ENCODE measurements at places on chromosomes 16 and 17. TPM values are rescaled to one million over a fixed set of nuclear protein-coding genes. Genes with fewer than 3 reads are reported as not detected.

DNA sequence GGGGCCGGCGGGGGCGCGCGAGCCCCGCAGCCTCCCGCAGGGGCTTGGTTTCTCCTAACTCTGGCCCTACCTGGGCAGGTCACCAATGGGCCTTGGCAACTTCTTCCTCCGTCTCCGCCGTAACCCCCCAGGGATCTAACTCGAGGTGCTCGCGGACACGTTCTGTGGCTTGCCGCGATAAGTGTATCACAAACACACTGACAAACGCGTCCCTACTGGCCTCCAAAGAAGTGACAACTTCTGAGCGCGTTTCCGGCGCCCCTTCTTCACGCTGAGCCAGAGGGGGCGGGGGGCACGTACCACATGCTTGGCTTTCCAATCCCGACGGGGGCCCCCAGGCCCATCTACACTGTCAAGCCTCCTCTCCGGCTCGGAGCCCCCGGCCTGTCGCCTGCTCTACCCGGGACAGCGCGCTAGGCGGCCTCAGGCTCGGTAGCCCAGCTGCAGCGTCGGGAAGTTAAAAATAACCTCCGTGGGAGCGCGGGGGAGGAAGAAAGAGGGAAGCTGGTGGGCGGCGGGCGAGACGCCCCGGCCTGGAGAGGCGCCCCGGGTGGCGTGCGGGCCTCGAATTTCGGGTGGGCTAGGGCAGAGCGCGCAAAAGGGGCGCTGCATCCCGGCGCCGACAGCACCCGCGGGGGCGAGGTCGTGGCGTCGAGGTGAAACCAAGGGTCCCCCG is 725 bp upstream of the SPHK1 start:
- peak; percentile 60 for DNase-seq

- DNase-seq, result peak; percentile 42
These were observed 19.8 kb downstream of the HS3ST3A1 start for GRCh38 chr17:13581925-13582324.

DNA sequence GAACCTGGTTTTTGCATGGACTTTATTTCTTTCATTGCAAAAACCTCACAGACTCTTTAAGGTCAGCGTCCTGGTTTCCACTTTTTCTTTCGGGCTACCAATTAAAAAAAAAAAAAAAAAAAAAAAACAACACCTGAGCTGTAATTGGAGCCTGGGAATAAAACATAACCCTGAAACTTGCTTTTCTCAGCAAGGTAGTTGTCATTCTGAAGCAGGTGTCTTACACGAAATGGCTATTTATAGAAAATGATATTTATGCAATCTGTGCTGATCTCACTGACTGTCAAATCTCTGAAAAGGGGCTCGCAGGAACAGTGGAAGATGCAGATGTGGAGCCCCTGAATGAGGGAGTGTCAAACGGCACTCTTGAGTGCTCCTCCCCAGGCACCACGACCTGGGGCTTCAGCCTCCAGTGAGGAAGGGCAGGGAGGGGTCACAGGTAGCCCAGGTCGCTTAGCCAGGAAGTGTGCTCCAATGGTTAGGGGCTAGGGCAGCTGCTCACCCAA is 10.4 kb upstream of the COTL1 start:
- DNase-seq, result no peak

DNA sequence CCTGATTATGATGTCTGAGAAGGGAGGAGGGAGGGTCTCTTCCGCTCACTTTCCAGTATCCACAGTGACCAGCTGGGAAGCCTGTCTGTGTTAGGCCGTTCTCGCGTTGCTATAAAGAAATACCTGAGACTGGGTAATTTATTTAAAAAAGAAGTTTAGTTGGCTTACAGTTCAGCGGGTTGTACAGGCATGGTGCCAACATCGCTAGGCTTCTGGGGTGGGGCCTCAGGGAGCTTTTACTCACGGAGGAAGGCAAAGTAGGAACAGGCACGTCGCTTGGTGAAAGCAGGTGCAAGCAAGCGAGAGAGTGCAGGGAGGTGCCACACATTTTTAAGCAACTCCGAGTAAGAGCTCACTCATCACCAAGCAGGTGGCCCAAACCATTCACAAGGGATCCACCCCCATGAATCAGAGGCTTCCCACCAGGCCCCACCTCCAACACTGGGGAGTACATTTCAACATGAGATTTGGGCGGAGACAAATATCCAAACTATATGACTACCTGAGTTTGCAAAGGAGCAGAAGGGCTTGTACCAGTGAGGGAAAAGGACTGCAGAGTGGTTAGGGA is 137.5 kb downstream of the CCDC182 start:
- no peak for DNase-seq

GRCh38 chr16:51839727-51840462 is 688.8 kb upstream of the SALL1 start:
- peak; percentile 95 for DNase-seq

DNA sequence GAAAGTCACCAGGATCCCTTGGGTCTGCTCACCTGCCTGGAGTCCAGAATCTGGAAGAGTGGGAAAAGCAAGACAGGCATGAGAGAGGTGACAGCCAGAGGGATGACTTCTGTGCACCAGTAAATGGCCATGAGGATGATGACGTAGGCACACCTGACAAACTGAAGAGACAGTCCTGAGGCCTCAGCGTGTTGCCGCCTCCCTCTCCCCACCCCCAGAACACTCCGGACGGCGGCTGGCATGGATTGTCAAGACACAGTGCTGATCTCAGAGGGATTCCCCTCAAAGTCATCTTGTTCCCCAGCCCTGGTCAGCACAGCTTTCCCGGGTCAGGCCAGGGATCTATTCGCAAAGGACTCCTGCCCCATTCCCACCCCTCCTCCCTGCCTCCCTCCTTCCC is 6.2 kb downstream of the SLC13A5 start:
- no peak for DNase-seq

DNA sequence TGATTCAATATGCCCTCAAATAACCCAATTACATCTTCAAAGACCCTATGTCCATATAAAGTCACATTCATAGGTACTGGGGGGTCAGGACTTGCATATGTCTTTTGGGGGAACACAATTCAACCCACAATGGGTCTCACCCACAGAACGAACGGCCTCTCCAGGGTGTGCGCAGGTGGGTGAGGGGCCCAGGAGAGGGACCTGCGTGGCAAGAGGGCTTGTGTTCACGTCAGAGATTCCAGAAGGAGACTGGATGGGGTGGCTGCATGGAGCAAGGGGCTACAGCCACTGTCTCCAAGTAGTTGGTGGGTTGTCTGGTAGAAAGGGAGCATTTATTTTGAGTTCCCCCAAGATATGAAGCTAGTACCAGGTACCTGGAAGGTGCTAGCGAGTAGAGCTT is 212.2 kb downstream of the SEC14L1 start:
- DNase-seq, result no peak

DNA sequence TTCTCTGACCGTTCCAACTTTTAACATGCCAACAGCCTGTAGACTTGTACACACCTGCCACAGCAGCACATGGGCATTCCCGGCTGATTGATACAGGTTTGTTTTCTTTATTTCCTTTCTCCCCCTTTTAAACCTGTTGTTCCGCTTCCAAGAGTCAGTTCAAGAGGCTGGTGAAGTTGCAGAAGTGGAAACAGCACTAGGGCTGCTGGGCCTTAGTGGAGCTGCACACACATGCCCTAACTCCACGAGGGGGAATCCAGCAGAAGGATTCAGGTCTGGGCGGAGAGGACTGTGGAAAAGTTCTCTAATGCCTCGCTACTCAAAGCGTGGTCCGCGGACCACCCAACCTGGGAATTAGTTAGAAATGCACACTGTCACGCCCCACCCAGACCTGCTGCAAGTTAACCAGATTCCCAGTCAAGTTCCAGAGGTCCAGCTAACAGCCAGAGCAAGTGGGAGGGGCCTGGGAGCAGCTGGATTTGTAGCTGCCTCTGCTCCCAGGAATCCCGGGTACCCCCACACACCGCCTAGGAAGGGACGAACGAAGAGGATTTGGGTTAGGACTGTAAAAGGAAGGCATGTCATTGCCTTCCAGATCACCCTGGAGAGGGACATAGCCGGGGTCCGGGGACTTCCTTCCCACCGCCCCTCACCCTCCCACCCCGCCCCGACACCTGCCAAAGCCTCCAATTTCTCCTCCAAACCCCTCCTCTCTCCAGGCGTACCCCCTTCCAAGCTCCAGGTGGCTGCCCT is 542 bp downstream of the SLC39A11 start:
- DNase-seq, result peak; percentile 22

GRCh38 chr17:51427856-51428255 is 167.5 kb downstream of the UTP18 start:
- DNase-seq, result no peak

DNA sequence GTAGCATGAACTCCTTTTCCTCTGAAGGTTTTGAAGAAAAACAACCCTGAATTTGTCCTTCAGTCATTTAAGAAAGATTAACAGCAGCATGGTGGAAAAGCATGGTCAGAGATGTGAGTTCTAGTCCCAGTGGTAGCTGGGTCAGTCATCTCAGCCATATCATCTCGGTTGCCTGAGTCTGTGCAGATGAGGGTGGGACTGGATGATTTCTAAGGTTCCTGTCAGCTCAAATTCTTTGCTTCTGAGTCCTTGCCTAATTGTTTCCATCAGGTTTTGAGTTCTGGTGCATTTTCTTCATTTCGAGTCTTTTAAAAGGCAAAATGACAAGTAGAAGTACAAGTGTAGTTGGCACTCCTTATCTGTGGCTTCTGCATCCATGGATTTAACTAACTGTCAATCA is 63.9 kb downstream of the TNRC6C start:
- DNase-seq, result no peak

- DNase-seq, result peak; percentile 39
These were observed 101.9 kb downstream of the LITAF start for GRCh38 chr16:11484691-11485258.

GRCh38 chr17:69441179-69441578 is 26.7 kb downstream of the MAP2K6 start:
- no peak for DNase-seq

GRCh38 chr17:50794361-50794760 is 27.0 kb upstream of the ANKRD40CL start:
- DNase-seq, result no peak

DNA sequence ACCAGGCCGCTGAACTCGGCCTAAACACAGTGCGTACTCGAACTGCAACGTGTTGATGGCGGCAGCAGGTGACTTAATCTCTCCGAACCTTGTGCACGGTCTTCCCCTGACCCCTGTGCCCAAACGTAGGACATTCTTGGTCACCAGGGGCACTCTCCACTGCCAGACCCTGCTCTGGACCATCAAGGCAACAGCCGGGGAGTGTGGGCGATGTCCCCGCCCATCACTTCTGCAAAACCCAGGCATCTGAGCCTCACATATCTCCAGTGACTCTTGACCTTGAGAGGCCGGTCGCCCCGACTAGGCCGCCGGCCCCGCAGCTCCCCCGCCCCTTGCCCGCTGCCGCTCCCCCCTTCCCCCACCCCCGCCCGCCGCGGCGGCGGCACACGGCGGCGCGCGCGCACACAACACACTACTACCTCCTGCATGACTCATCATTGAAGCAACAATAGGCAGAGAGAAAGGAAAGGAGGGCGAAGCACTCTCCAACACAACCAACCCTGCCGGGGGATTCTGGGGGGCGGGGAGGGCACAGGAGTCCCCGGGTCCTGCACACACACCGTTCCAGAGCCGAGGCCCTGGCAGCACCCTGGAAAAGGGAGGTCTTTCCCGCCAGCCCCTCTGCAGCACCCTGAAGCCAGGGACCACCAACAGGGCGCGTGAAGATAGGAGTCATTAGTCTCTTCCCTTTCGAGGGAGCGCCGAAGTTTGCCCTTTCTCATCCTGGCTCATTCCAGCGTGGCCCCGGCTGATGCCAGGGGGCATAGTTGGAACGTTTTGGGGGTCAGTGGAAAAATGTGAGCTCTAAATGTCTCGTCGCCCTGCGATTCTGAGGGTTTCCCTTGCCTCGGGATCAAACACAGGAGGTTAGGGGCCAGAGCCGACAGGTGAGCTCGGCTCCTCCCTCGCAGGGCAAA is 1.9 kb downstream of the MNT start:
- DNase-seq, result peak; percentile 72

DNA sequence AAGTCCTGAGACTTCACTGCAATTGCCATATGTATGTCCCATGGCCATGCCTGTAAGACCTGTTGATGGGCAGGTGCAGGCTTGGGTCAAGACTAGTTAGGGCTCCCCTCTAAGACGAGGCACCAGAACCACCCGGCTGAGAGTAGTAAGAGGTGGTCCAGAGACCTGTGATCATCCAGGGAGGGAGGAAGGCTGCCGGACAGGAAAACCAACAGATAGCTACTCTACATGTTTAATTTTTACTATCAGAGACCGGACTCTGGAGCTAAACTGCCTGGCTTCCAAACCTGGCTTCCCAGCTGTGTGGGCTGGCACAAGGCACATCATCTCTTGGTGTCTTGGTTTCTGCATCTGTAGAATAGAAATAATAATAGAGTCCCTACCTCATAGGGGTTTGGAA is 73.0 kb downstream of the ERCC4 start:
- DNase-seq, result no peak

DNA sequence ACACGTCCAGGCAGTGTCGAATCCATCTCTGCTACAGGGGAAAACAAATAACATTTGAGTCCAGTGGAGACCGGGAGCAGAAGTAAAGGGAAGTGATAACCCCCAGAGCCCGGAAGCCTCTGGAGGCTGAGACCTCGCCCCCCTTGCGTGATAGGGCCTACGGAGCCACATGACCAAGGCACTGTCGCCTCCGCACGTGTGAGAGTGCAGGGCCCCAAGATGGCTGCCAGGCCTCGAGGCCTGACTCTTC is 7.2 kb upstream of the CD68 start:
- DNase-seq, result no peak

DNA sequence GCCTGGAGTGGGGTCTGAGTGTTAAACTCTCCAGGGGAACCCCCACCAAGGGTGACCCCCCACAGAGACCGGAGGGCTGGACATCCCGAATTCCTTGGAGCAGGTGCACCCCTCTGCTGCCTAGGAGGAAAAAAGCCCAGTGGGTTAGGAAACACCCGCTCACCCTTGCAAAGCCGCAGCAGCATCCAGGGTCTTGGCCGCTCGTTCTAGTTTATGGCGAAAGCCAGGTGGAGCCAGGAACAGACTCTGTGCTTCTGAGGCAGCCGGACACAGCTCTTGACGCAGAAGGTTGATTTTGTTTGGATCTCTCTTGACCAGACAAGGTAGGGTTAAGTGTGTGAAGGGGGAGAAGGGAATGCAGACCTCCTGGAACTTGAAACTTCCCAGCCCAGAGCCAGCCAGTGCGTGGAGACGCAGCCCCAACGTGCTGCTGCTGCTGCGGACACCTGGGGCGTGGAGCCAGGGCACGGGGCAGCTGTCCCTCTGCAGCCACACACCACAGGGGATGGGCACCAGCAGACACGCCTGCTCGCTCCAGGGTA is 154.5 kb downstream of the LAT start:
- DNase-seq, result no peak

PRSS21 gene
- not detected for total RNA-seq

RNF43 gene
- total RNA-seq, result not detected

KLHL36 gene
- 39.2 TPM for total RNA-seq

SDR42E1 gene
- total RNA-seq, result 1.6 TPM

CTRB1 gene
- not detected for total RNA-seq

CA7 gene
- not detected for total RNA-seq

All from RPMI7951 (cell line).